ENCODE measurements at places on chromosomes 13 and 19.

- no peak for DNase-seq
These were observed 7.0 kb downstream of the ARMC6 start for GRCh38 chr19:19040417-19040816.

DNA sequence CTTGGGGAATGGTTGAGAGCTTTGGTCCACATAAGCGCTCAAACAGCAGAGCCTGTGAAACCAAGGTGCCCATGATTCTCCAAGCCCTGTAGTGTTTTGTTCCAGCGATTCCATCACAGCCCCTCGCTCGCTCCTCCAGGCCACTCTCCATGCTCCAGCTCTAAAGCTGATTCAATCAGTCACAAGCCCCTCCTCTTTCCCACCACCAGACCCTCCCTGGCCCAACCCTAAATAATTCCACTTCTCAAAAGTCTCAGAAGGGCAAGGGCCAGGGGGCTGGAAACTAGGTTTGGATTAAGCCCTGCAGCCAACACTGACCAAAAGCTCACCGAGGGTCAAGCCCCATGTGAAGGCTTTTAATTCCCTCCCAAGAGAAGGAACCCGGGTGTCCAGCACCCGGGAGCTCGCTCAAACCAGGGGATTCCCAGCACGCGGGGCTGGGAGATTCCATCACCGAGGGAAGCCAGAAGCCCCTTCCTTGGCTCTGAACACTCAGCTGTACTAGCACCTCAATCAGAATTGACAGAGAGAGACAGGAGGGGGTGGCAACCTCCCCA lies 1.5 kb downstream of the ZNF296 start:
- no peak for DNase-seq

DNA sequence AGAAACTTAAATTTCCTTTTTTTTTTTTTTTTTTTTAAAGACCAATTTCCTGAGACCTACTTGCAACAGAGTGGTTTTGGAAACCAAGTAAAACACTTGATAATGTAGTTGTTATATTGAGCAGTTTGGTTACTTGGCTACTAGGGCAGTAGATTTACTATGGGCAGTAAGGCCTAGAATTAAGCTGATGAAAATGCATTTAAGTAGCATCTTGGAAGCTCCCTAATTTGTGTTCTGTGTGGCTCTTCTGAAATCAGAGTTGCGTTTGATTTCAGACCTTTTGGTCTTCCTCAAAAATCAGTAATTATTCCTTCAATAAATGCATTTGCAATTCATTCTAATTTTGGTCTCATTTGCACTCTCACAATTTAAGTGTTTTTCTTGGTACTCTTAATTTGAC lies 810 bp downstream of the GPR180 start:
- no peak for DNase-seq

DNA sequence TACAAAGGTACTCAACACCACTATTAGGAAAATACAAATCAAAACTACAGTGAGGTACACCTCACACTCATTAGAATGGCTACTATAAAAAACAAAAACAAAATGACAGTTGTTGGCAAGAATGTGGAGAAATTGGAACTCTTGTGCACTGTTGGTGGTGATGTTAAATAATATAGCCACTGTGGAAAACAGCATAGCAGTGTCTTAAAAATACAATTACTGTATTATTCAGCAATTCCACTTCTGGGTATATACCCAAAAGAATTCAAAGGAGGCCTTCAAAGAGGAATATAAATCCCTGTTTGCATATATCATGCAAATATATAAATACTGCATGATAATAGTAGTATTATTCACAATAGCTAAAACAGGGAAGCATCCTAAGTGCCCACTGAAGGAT lies 66.8 kb downstream of the CDK8 start:
- DNase-seq, result no peak

DNA sequence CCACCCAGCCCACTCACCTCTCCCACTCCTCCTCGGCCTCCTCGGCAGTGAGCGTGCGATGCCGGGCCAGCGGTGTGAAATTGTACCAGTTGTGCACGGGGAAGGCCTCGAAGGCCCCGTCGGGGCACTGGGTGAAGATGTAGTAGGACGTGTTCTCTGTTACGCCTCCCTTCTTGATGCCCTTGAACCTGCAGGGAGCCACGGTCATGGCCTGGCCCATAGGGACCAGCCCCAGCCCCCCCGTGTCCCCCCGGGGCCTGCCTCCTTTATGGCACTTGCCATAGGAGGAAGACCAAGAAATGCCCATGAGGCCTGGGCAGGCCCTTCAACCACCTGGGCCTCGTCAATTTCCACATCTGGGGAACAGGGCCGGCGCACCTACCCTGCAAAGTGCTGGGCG lies 5.6 kb downstream of the GTF2F1 start:
- DNase-seq, result no peak

- no peak for DNase-seq
These were observed 5.0 kb downstream of the USF2 start for GRCh38 chr19:35273686-35274259.

- no peak for DNase-seq
These were observed 572 bp upstream of the FKBP8 start for GRCh38 chr19:18543814-18544475.

GRCh38 chr13:26262156-26262555 lies 8.2 kb downstream of the CDK8 start:
- no peak for DNase-seq

DNA sequence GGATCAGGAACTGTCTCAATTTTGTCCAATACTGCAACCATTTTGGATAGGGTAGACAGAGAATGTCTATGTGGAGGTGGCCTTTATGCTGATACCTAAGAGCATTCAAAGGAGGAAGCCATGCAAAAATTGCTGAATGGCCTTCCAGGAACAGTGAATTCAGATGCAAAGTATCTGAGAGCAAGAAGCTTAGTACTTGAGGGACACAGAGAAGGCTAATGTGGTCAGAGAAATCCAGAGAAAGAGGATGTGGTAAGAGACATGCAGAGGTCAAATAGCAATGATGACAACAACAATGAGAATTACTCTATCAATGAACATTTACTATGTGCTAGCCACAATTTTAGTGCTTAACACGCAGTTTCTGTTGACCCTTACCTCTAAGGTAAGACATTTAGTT lies 785.6 kb upstream of the KLHL1 start:
- DNase-seq, result no peak

DNA sequence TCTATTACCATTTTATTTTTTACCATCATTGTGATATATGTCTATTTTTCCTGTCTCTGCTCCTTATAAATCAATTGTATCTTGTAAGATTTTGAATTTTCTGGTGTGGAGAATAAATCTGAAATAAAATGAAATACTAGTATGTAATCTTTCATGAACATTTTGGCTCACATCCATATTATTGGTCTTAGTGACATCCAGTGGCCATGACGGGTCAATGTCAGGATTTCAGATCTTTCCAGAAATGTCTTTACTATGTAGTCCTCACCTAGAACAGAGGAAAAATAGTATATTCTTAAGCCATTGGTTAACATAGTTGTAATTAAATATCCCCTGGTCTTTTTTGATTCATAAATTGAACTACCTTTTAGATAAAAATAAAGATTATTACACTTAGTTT lies 109.8 kb upstream of the GPC6 start:
- DNase-seq, result no peak

DNA sequence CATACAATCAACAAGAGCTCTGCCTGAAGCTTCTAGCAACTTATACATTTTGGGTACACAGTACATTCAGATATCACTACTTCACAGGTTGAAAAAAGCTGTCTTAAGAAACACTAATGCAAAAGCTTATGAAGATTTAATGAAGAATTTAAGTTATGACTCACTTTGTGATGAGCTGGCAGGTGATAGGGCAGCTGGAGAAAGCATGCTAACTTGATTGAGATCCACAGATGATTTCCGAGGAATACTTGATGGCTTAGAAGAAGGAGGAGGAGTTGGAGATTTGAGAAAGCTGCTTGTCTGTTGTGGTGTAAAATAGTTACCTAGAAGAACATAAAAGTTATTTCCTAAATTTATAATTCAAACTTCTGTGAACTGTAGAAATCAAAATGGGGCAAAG lies 23.3 kb downstream of the EXOSC8 start:
- DNase-seq, result no peak

DNA sequence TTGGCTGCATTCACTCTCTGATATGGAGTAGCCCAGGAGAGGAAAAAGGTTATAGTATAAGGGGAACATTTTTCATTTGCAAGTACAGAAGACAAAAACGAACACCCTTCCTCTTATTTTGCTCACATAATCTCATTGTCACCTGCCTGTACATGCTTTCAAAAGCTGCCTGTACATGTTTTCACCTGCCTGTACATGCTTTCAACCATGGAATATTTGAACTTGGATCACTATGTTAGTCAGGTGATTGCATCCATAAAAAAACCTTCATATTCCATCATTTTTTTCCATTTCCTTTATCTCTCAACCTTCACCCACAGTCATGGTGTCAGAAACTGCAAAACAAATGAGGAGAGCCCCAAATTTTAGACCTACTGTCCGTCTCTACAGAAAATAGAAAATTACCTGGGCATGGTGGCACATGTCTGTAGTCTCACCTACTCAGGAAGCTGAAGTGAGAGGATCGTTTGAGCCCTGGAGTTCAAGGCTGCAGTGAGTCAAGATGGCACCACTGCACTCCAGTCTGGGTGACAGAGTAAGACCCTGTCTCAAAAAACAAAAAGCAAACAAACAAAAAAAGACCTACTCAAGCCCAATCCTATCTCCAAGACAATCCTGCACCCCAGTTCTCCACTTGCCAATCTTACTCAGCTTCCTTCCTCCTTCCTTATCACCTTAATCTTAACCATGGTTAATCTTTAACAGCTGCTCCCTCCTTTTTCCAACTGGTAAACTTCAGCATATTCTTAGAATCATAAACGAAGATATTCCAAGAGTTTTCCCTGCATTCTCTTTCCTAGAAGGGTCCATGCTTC lies 11.6 kb downstream of the IGFL2 start:
- DNase-seq, result no peak

- DNase-seq, result no peak
These were observed 38.0 kb downstream of the TPT1 start for GRCh38 chr13:45303026-45303425.

DNA sequence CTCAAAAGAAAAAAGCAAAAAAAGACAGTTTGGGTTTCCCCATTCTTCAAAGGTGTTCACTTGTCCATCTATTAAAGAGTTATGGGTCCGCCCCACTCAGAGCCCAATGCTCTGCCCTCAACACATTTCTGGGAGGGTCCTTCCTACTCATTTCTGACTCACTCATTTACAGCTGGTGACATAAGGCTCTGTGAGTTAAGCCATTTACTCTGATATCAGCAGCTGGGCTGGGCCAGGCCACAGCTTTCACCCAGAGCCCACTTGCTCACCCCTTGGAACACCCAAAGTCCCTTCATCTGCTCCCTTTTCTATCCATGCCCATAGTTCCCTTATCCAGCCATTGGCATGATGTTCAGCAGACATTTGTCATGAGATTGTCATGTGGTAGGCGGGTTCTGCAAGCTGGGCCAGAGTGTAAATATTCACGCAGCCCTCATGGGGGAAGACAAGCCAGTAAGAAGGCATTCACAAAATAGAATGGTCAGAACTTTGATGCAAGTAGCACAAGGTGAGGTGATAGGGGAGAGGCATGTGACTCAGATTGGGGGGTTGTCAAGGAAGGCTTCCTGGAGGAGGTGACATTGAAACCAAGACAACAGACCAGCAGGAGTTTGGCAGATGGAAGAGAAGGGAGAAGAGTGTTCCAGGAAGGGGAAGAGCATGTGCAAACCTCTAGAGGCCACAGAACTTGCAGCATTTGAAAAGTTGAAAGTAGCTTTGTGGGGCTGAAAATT lies 5.9 kb downstream of the MAST1 start:
- DNase-seq, result no peak
